T-helper 17 cell (primary cell): ENCODE measurements at places on chromosomes 12 and 14.
A peak's percentile ranks its signal among the peaks of the same experiment; 100 is the strongest.

DNA sequence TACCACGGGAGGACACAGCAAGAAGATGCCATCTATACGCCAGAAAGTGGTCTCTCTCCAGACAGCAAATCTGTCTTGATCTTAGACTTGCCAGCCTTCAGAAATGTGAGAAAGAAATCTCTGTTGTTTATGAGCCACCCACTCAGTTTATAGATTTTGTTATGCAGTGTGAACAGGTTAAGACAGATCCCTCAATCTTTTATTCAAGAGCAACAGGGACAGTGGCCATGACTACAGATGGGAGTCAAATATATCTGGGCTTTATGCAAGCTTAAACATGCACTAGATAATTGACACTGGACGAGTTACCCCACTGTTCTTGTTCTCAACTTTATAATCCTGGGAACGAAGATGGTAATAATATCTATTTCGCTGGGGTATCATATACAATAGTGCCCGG is 288.7 kb downstream of the RPAP3 start:
- DNase-seq = no peak

GRCh38 chr12:128571906-128572810 is 251.6 kb downstream of the SLC15A4 start:
- DNase-seq = no peak

DNA sequence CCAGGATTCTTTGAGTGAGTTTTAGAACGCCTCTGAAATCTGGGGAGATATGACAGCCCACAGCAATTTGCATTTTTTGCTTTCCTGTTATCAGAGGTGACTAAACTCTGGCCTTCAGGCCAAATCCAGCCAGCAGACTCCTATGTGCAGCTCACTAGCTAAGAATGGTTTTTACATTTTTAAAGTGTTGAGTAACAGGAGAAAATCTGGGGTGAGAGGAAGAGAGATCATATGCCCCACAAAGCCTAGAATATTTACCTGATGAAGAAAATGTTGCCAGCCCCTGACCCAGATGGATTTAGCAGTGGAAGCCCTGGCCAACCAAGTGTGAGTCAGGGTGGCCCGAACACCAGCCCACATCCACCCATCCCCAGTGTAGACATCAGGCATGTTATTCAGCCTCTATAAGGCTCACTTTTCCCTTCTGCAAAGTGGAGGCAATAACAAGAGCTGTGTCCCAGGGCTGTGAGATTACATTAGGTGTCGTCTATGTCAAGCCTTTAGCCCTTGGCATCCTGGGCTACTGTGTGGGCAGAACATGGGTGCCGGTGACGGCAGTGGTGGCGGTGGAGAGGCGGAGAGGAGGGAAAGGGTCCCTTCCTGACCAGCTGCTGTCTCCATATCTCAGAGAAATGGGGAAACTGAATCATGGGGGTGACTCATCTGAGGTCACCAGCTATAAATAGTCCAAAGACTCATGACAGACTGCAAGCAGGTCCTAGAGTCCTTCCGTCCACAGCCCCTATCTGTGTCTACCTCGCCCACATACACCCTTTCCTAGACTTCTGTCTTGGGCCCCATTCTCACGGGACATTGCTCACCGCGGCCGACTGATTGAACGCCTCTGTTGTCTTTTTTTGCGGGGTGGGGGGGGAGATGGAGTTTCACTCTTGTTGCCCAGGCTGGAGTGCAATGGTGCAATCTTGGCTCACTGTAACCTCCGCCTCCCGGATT is 32.6 kb upstream of the CD9 start:
- no peak for DNase-seq

DNA sequence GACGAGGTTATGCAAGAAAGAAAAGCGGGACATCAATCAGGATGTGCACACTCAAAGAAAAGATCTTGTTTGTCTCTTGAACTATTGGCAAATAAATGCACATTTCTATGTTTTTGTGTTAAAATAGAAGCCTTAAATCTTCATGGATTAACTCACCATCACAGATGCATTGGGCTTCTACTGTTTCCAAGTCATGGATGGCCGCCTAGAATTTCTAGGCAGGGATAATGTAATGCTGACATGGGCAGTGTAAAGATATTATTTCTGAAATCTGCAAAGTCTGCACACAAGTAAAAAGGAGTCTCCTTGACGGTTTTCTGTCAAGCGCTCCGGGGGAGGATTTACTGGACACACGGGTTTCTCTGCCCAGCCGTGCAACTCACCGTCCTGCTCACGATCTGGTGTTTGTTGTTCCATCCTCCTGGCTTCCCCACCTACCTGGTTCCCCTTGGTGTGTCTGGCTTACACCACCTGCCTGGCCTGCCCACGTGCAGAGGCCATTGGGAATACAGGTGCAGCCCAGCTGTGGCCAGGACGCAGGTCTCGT is 103.3 kb upstream of the FZD10 start:
- DNase-seq = no peak

GRCh38 chr14:95143808-95144620 is 13.3 kb downstream of the DICER1 start:
- DNase-seq = no peak

GRCh38 chr12:45863332-45863731 is 127.0 kb downstream of the SCAF11 start:
- no peak for DNase-seq

- DNase-seq = no peak
These were observed 21.5 kb upstream of the FAM181A start for GRCh38 chr14:93905623-93906022.

DNA sequence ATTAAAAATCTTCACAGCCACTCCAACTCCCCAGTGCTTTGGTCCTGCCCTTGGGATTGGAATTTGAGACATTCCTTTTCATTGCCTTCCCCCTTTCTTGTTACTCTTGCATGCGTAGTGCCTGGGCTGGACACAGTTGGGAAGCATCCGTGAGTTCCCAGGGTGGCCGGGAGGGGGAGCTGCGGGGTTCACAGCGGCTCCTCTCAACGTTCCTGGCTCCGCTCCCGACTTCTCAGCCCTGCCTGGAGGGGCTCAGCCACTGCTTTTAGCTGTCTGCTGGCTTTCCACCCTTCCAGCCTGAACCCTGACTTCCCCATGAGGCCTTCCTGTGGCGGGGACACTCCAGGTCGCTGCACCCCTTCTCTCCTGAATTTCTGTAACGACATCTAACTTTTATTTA is 3.2 kb downstream of the TEX52 start:
- peak; percentile 29 for DNase-seq

DNA sequence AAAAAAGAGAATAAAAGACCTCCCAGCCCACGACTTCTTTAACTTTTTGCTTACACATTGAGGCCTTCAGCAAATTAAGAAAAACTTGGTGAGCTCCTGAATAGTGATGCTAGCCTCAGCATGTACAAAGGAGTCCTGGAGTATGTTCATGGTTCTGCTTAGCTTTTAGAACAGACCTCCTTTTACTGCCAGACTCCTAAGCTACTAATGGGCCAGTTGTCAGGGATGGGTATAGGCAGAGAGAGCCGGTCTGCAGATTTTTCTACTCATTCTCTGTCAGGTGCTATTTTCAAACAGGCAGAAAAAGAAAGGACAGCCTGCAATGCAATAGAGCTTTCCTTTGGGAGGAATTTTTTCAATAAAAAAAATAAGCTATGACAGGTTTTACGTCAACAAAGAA is 81.9 kb upstream of the REP15 start:
- no peak for DNase-seq

- no peak for DNase-seq
These were observed 7.1 kb upstream of the ASCL1 start for GRCh38 chr12:102950107-102950949.

DNA sequence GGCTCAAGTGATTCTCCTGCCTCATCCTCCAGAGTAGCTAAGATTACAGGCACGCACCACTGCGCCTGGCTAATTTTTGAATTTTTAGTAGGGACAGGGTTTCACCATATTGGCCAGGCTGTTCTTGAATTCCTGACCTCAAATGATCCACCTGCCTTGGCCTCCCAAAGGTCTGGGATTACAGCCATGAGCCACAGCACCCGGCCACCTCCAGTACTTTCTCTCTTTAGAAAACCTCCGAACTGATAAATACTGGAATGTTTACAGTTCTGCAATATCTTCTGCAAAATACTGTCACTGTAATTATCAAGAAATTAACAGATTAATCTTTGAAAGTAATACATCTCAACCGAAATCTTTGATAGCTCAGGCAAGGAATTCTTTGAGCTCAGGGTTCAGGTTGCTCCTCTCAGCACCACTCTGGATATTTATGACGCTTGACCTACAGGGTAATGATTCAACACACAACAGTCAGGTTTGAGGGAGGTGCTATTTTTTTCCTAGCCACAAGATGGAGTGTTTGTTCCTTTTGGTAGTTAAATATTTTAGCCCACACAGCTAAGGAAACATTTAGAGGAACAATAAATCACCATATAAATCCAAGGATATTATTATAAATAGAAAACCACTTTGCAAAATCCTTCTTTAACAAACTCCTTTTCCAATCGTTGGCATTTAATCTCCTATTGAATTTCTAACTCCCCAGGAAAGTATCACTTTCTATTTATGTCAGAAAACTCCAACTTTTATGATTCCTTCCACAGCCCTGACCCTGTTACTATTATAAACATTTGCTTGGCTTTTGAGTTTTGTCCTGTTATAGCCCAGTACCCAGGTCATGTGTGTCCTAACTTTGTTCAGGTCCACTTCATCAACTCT is 48.6 kb upstream of the GTF2A1 start:
- DNase-seq = no peak

DNA sequence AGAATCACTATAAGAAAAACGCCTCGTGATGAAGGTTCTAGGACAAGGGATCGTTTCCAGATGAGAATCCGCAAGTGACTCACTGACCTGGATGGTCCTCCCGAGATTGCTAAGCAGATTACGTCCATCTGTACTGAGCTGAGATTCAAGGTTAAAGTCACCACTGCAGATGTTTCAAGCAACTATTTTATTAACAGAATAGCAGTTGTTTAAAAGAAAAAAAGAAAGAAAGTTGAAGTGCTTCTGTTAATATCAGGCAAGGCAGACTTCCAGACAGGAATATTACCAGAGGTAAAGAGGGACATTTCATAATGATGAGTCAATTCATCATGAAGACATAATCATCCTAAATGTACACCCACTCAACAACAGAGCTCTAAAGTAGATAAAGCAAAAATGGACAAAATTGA is 17.9 kb downstream of the PXN start:
- no peak for DNase-seq

GRCh38 chr12:32431025-32431424 is 31.7 kb downstream of the FGD4 start:
- DNase-seq = no peak

- DNase-seq = no peak
These were observed 430.0 kb downstream of the ZFP36L1 start for GRCh38 chr14:68362846-68363245.

DNA sequence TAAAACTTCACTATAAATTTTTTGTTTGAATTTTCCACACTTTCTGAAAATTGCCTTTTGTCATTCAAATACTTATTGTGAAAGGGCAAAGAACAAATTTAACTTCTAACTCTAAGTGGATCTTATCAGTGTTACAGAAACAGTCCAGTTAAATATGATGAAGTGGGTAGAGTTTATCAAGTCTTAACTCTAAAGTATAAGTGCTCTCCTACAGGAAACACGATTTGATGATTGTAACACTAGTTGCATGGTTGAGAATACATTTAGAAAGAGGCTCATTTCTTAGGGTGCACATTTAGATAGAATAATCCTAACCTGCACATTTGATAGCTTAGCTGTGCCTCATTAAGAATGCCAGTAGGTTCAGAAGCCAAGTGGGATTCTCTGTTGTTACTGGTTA is 838.3 kb upstream of the ATXN7L3B start:
- DNase-seq = no peak

- DNase-seq = no peak
These were observed 20.7 kb downstream of the ACACB start for GRCh38 chr12:109137055-109137454.

GRCh38 chr12:109598428-109598854 is 24.8 kb downstream of the MVK start:
- DNase-seq = no peak

- DNase-seq = peak; percentile 58
These were observed 26.1 kb upstream of the UBC start for GRCh38 chr12:124940393-124941169.

- no peak for DNase-seq
These were observed 899 bp upstream of the KCNH3 start for GRCh38 chr12:49537752-49538509.

DNA sequence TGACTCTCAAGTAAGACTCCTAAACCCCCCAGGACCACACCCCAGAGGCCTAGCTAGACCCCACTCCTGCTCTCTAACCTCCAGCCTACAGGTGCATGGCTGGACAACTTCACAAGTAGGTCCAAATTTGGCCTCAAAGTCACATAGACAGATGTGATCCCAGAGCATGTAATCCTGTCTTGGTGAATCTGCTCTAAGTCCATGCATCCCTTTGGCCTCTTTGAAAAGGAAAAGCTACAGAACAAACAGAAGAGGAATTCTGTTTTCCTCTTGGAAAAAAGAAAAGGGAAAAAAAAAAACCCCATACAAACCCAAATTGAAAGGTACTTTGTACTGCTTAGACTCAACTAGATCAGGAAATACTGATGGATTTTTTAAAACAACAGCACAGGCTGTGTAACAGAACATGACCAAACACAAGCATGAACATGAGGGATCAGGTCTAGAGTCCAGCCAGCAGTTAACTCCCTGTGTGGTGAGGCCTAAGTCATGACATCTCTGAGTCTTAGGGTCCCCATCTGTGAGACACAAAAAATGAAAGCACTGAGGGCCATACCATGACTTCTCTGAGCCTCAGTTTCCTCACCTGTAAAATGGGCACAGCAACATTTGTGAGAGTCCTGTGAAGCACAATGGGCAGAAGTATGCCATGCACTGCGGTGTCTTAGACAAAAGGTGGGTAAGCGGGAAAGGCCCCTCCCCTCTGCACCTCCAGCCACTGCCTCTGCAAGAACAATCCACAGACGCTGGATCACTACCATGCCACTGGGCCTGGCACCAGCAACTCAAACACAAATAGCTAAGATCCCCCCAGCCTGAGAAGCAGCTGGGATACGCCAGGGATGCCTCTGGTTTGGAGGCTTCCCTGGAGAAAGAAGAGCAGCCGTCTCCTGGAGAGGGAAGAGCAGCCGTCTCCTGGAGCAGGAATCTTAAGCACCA is 9.9 kb downstream of the PITPNM2 start:
- no peak for DNase-seq

- DNase-seq = no peak
These were observed 13.3 kb downstream of the DIP2B start for GRCh38 chr12:50518090-50518489.

GRCh38 chr12:86948851-86949250 is 692.7 kb upstream of the MGAT4C start:
- no peak for DNase-seq

GRCh38 chr12:5247144-5247543 is 184.8 kb upstream of the NTF3 start:
- DNase-seq = no peak

DNA sequence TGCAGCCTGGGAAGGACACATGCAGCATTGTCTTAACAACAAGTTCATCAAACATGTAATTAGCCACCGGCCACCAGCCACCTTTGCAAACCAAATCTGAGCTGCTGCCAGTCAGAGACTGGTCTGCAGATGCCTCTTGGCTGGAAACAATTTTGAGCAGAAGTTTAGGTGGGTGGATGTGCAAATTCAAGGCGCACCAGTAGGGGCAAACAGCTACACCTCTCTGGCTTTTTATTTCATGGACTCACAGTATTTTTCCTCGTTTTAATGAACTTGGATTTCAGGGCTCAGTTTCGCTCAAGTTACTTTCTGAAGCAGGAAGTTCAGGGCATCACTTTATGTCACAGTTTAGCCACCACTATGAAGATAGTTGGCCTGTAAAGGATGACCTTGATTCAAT is 94.3 kb downstream of the OTX2 start:
- no peak for DNase-seq

GRCh38 chr14:20799456-20799891 is 3.2 kb downstream of the RNASE1 start:
- DNase-seq = no peak
